ENCODE measurements at places on chromosomes 12 and 14. TPM values are rescaled to one million over a fixed set of nuclear protein-coding genes. Genes with fewer than 3 reads are reported as not detected.

The SDR9C7 gene
- not detected for polyA plus RNA-seq

The RAB21 gene
- 43.1 TPM for polyA plus RNA-seq

The DPPA3 gene
- polyA plus RNA-seq, result not detected

The EXOC3L4 gene
- polyA plus RNA-seq, result 3.0 TPM

The P2RX2 gene
- polyA plus RNA-seq, result 0.05 TPM

The C1S gene
- polyA plus RNA-seq, result 148 TPM

The RDH16 gene
- 0.11 TPM for polyA plus RNA-seq

The OS9 gene
- 144 TPM for polyA plus RNA-seq

The ANO4 gene
- 0.16 TPM for polyA plus RNA-seq

The CISTR gene
- polyA plus RNA-seq, result not detected

The LBHD2 gene
- not detected for polyA plus RNA-seq

The OVCH1 gene
- 0.69 TPM for polyA plus RNA-seq

The PLA2G1B gene
- 193 TPM for polyA plus RNA-seq
